ENCODE measurements at places on chromosomes 1 and 21.

- peaks cover 41% of the 10 kb centered on the region for H3K36me3 ChIP-seq
- H3K4me3 ChIP-seq: peak overlapping the region; percentile 1
- no peaks in the 10 kb centered on the region for H3K27me3 ChIP-seq
- peaks cover 39% of the 10 kb centered on the region for H3K4me1 ChIP-seq
- DNase-seq: no peak
These were observed 17.3 kb downstream of the PI4KB start for GRCh38 chr1:151309811-151310323.

DNA sequence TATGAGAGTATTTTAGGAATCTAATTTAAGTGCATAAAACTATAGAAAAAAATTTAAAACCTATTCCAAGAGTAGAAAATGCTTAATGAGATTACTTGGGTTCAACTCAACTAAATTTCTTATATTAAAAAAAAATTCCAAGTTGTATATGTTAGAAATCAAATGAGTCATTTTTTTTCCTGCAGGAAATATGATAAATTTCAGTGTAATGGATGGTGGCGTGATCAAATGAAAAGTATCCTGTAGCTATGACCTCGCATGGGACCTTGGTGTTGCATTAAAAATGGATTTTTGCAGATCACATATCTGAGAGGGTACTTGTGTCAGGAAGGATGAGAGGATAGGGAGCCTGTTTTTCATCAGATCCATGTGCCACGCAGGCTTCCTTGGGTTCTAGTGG, 17.9 kb downstream of the ATP5PO start:
- no peak overlapping the region for H3K4me3 ChIP-seq
- peak; percentile 14 for DNase-seq
- H3K36me3 ChIP-seq: peaks cover 3% of the 10 kb centered on the region
- no peaks in the 10 kb centered on the region for H3K27me3 ChIP-seq
- H3K4me1 ChIP-seq: peaks cover 6% of the 10 kb centered on the region

GRCh38 chr1:81069856-81070255, 730.9 kb upstream of the ADGRL2 start:
- DNase-seq: no peak
- H3K4me3 ChIP-seq: no peak overlapping the region
- no peaks in the 10 kb centered on the region for H3K4me1 ChIP-seq
- no peak overlapping the region for H3K27ac ChIP-seq

DNA sequence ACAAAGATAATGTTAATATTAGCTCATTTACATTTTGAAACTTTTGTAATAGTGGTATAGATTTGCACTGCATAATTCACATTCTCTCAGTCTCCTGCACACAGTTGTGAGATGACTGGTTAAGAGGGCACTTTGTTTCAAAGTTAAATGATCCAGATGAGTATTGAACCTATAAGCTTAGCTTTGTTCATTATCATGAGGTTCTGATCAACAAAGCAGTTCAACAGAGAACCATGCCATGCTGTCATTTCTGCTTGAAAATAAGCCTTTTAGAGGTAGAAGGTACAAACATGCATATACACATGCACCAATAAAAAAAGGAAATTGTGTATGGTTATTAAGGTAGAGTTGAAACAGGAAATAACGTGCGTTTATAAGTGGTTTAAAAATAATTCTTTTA, 4.8 kb downstream of the RAP1A start:
- no peaks in the 10 kb centered on the region for H3K27me3 ChIP-seq
- no peak overlapping the region for H3K4me3 ChIP-seq
- peaks cover 5% of the 10 kb centered on the region for H3K36me3 ChIP-seq
- H3K27ac ChIP-seq: no peak overlapping the region
- DNase-seq: no peak

DNA sequence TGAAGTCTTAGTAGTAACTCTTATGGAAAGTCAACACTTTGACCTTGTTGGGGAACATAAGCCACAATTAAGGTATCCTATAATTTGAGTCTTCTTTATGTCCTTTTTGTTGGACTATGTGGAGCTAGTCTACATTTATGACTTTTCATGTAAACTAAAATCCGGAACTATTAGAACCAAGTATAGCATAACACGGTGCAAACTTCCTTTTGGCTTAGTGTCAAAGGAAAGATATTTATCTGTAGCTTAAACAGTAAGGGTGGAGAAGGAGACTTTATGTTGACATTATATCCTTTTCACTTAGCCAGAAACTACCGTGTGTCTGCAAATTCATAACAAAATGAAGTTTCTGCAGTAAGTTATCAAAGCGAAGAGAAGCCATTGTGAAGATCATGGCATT, 7.3 kb downstream of the UAP1 start:
- no peak overlapping the region for H3K4me3 ChIP-seq
- no peak overlapping the region for H3K27ac ChIP-seq
- peaks cover 29% of the 10 kb centered on the region for H3K36me3 ChIP-seq

- peak overlapping the region; percentile 90 for H3K4me3 ChIP-seq
- peaks cover 33% of the 10 kb centered on the region for H3K4me1 ChIP-seq
- H3K36me3 ChIP-seq: no peaks in the 10 kb centered on the region
- peak overlapping the region; percentile 80 for H3K27ac ChIP-seq
- no peaks in the 10 kb centered on the region for H3K27me3 ChIP-seq
- DNase-seq: no peak
These were observed 2.5 kb downstream of the UCK2 start for GRCh38 chr1:165829888-165830287.

DNA sequence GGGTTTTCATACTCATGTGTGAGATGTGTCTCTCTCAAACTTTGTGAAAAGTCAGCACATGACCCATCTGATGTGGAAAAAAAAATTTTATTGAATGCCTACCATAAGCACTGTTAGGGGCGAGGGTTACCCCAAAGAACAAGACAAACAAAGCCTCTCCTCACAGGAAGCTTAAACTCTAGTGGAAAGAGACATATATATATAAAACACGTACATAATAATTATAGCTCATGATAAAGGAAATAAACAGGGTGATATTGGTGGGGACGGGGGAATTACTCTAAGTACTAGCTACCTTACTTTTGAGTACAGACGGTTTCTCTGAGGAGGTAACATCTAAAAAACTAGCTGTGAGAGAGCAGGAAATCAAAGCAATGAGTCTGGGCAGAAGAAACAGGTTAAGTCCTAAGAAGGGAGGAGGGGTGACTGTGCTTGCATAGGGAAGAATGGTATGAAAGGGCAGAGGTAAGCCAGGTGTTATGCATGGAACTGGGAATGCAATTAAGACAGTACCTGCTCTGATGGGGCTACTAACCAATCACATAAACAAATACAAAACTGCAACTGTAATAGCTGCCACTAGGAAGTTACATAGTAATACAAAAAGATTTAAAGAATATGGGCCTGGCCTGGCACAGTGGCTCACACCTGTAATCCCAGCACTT, 4.5 kb downstream of the LIN9 start:
- H3K4me1 ChIP-seq: peaks cover 54% of the 10 kb centered on the region
- peak overlapping the region; percentile 4 for H3K27ac ChIP-seq
- no peak overlapping the region for H3K4me3 ChIP-seq
- H3K27me3 ChIP-seq: no peaks in the 10 kb centered on the region
- H3K36me3 ChIP-seq: no peaks in the 10 kb centered on the region

DNA sequence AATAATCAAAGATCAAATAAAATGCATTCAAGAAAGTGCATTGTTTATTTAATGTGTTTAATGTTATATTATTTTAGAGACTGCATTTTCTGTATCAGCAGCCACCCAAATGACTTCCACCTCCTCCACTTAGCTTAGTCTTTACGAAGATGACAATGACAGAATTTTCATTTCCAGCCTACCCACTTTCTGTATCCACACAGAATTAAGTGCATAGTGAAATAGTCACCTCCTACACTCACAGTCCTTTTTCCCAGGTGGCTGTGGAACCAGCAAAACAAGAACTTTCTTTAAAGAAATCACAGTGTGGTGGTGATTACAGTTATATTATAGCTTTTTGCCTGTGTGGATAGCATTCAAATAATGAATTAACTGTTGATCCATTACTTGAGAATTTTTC, 66.2 kb upstream of the KCNK1 start:
- no peak for DNase-seq
- no peaks in the 10 kb centered on the region for H3K27me3 ChIP-seq
- no peaks in the 10 kb centered on the region for H3K4me1 ChIP-seq
- no peak overlapping the region for H3K4me3 ChIP-seq
- H3K27ac ChIP-seq: no peak overlapping the region

GRCh38 chr1:29752141-29752540, 515.8 kb downstream of the PTPRU start:
- no peaks in the 10 kb centered on the region for H3K36me3 ChIP-seq
- H3K27me3 ChIP-seq: no peaks in the 10 kb centered on the region
- H3K4me3 ChIP-seq: no peak overlapping the region

DNA sequence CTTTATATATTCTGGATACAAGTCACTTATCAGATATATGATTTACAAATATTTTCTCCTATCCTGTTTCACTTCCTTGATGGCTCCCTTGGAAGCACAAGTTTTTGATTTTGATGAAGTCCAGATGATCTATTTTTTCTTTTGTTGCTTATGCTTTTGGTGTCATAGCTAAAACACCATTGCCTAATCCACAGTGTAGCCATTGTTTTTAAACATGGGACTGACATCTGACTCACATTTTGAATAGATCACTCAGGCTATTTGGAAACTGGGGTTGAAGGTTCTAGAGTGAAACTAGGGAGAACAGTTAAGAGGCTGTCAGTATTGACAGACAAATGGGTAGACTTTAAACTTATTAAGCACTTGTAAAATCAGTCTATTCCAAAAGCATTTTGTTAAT, 16.6 kb downstream of the AK4 start:
- H3K27me3 ChIP-seq: no peaks in the 10 kb centered on the region
- H3K4me3 ChIP-seq: no peak overlapping the region
- no peaks in the 10 kb centered on the region for H3K4me1 ChIP-seq

DNA sequence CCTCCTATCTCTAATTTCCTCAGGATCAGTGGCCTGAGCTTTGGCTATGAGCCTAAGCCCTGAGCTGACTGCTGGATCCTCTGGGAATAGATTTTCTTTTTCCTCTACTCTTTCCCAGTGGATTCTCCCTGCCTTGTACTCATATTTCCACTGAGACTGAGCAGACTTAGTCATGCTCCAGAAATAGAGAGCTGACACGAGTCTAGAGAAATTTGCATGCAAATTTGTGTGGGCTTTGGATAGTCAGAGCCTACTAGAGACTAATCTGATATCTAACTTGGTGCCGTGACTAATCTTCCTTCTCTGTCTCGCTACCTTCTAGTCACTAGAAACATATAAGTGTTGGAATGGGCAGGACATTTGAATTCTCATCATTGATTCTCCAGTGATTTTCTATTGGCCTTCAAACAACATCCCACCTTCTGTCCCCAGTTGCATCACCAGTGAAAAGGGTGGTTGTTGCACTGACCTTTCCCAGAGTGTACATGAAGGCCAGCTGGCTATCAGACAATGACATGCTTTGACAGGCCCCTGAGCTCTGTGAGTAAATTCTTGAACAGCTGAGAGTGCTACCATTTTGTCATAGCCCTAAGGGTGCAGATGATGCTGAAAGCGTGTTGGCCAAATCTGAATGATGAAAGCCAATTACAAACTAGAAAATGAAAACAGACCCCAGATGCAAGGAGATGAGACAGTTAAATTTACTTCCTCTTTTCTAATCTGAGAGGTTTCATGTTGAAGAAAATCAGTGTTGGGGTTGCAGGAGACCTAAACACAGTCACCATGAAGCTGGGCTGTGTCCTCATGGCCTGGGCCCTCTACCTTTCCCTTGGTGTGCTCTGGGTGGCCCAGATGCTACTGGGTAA, at the start of gene FCRLA:
TSS of gene FCRLA (plus strand) at position 748 of the 866 bp plus-strand sequence. CDS start at position 784, 36 bp downstream.
- peak within 1 kb of the TSS; percentile 95 for H3K27ac ChIP-seq
- peaks cover 22% of the 10 kb centered on the region for H3K36me3 ChIP-seq
- peak; percentile 98 for DNase-seq
